ENCODE measurements at places on chromosomes 5 and 9. TPM values are rescaled to one million over a fixed set of nuclear protein-coding genes. Genes with fewer than 3 reads are reported as not detected.

DNA sequence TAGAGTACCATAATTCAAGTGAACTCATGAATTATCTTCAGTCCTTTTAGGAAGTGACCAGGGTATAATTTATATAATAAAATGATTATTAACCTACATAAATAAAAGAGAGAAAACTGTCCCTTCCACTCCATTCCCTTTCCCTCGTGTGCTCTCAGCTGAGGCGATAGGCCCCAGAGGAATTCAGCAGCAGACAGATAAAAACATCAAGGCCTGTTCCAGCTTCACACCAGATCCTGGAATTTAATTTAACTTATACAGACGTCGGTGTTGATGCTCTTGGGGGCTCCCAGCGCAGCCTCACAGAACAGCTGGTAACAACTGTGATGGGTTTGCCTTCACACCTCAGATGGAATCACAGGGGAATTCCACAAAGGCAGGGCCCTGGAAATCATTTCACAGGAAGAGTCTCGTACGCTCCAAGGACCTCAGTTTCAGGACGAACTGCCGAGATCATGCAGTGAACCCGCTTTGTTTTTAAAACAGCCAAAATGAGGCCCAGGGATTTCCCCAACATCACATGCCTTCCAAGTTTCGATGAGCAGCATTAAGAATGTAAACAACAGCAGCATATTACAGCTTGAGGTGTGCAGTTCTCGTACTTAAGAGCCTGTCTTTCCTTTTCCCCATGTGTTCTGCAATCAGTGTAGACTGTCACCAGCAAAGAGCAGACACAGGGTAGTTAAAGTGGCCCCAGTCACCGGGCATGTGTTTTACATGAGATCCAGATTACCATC, 73.6 kb upstream of the ALDH1B1 start:
- DNase-seq: no peak

DNA sequence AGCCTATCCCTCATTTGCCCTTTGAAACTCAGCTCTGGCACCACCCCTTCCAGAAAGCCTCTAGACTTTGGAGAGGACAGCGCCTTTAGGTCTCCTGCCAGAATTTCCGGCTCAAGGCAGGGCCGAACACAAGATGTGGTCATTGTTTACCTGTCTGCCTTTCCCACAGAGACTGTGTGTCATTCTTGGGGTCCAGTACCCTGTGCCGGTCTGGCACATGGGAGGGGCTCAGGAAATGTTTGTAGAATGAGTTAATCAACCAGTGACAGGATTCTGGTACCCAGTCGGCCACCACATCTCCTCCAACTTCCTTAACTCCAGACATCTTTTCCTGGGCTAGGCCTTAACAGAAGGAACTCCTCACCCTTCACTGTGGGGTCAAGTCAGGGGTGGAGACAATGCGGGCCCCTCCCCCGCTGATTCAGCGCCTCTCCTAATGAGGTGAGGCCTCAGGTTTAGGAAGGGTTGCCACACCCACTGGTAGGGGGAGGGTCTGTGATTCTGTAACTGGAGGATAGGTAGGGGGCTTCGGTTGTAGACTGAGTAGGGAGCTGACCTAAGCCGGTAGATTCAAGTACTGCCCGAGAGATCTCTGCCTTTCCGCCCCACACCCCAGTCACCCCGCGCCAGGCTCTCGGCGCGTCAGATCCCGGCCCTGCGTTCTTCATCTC, 29.3 kb downstream of the PCDH1 start:
- DNase-seq: no peak

DNA sequence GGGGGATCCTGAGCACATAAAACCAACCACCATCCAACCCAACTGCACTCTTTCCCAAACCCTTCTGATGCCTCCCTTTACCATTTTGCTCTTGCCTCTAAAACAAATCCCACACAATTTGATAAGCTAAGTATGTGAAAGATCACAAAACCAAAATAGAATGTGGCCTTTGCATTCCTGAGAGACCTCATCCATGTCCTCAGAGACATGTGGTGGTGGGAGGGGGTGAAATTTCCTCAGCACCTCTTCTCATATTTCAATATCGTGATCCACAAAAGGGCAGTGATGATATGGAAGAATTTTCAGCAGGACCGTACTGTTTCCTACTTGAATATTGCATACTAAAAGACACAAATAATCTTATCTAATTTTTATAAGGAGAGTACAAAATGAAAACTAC, 423.3 kb downstream of the TLE1 start:
- DNase-seq: no peak

DNA sequence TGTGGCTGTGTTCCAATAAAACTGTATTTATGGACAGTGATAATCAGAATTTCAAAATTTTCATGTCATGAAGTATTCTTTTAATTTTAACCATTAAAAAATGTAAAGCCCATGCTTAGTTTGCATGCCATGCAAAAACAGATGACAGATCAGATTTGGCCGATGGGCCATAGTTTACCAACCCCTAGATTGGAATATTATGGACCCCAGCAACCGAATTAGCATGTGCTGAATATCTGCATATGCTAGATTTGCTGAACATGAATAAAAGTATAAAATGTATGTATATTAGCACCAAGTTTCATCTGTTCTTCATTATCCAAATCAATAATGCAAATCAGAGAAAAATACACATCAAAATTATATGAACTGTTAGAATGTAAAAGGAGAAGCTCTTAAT, 158.5 kb upstream of the PPP1R2B start:
- DNase-seq: no peak

GRCh38 chr5:65562731-65563701, at the start of the genes CENPK and PPWD1:
Gene CENPK, minus strand, starts transcription at chr5:65563168. Its CDS starts 8,261 bp downstream, at chr5:65554907.
Gene PPWD1, plus strand, starts transcription at chr5:65563296. Its CDS starts 15 bp downstream, at chr5:65563311.
- DNase-seq: peak; percentile 96

- no peak for DNase-seq
These were observed 19.4 kb upstream of the DCP2 start for GRCh38 chr5:112957036-112957808.

DNA sequence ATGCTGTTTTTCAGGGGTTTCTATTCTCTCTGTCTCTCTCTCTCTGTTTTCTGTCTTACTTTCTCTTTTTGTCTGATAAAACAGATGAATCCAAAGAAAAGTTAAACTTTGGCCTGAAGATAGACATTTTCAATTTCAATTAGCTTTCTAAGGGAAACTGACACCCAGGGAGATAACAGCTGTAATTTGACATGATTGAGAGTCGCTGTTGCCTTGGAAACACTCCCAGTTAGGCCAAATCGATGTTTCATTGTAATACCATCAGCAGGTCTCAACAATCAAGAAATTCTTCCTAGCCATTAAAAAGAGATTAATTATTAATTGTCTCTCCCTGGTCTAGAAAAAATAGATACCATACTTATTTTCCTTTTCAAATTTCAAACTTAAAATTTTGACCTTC, 53.0 kb downstream of the ENTREP1 start:
- no peak for DNase-seq

- DNase-seq: no peak
These were observed 4.4 kb downstream of the FRRS1L start for GRCh38 chr9:109162677-109163076.

DNA sequence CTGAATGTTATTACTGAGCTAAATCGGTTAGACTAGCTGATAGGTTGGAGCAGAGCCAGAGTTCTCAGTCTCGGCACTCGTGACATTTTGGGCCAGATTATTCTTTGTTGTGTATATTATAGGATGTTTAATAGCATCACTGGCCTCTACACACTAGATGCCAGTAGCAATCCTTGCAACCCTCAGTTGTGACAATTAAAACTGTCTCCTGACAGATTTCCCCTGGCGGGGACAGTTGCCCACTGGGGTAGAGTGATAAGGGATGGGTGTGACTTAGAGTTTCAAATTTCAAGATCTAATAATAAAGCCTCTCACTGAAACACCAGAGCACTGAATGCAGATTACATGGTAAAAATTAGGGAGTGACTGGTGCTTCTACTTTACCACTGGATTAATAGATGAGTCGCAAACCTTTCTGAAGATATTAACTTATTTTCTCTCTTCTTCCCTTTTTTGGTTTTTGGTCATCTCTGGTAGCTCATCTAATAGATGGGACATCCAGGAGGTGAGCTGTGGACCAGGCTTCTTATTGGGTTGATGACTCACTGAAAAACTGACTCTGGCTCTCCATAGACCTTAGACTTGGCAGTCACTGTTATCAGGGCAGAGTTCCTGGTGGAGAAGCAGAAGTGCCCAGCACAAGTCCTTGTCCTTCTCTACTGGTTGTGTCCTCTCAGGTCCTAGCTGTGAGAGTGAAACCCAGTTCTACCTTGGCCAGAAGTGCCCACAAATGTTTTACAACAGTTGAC, 150.3 kb downstream of the UNC13B start:
- no peak for DNase-seq

Gene ZNF483
- total RNA-seq: 0.48 TPM

Gene CCNO
- not detected for total RNA-seq

Gene ZBED3
- total RNA-seq: 3.8 TPM

Measured in psoas muscle (tissue), 8 donors.